Stimulated activated CD4-positive, alpha-beta T cell treated with anti-CD3 and anti-CD28 coated beads, TNF-alpha, amount 100 ng/mL, for 24 hours (primary cell): ENCODE measurements at places on chromosomes 7 and 10.

- no peak for DNase-seq
Observed at GRCh38 chr7:124457841-124458240, 307.8 kb downstream of the GPR37 start.

- no peak for DNase-seq
Observed at GRCh38 chr10:33783078-33783477, 448.6 kb upstream of the NRP1 start.

GRCh38 chr7:149546331-149546730 is 48.7 kb upstream of the ZNF746 start:
- no peak for DNase-seq

DNA sequence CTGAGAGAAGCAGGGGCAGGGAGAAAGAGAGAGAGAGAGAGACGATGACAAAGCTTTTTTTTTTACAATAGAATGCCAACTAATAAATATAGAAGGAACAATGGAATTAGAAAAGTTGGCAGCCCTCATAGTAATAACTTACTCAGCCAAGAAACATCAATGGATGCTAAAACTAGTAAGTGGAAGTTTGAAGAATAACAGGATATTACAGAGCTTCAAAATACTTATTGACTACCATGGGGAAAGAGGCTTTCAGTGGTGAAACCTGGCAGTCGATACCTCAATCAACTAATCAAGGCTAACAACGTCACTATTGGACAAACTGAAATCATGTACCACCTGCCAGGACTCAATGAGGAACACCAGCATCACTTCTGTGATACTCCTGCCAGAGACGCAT is 100.5 kb upstream of the LRRC4 start:
- DNase-seq: no peak

GRCh38 chr7:69657331-69657730 is 59.1 kb downstream of the AUTS2 start:
- no peak for DNase-seq

DNA sequence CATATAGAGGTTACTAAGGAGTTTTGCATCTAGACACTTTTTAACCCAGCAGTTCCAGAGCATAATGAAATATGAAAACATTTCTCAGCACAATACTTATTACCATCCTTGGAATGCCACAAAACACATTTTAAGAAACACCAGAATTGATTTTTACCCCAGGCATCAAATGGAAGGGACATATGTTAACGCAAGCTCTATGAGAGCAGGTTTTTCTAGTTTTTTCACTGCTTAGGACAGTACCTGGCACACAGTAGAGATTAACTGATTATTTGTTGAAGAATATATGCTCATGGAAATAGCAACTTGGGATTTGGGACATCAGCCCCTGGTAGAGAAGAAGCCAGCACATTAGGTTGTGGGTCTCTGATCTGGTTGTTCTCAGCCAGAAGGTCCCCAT is 67.0 kb upstream of the ARID5B start:
- DNase-seq: no peak

- no peak for DNase-seq
Observed at GRCh38 chr10:89653410-89653869, 8.4 kb upstream of the PANK1 start.

GRCh38 chr7:157789094-157789493 is 452.3 kb downstream of the DNAJB6 start:
- DNase-seq: no peak

DNA sequence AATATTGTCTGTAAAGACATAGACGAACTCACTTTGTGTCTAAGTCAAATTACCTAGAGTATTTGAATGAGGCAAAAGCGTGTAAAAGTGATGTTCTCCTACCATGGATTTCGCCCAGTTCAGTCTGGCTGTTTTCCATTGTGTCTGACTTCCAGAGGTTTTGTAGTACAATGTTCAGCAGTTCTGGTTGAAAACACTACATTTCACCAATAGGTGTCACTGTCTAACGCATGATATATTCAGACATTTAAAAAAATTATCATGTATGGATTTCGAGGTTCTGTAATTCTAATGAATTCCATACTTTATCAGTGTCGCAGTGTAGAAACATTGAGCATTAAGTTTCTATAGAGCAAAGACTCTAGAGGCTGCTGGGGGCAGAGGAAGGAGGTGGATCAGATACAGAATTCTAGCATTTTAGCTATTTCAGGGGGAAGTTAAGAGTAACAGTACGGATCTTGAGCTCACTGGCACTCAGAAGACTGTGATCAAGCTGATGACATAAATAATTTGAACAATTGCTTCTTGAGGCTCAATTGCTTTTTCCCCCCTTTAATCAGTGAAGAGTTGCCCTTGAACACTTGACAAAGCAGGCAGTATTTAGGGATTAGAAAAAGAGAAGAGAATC is 196.9 kb upstream of the RHOBTB1 start:
- no peak for DNase-seq

GRCh38 chr10:5507649-5508131 is 8.3 kb upstream of the CALML5 start:
- no peak for DNase-seq

GRCh38 chr10:99526861-99527504 is 5.8 kb upstream of the NKX2-3 start:
- DNase-seq: no peak

DNA sequence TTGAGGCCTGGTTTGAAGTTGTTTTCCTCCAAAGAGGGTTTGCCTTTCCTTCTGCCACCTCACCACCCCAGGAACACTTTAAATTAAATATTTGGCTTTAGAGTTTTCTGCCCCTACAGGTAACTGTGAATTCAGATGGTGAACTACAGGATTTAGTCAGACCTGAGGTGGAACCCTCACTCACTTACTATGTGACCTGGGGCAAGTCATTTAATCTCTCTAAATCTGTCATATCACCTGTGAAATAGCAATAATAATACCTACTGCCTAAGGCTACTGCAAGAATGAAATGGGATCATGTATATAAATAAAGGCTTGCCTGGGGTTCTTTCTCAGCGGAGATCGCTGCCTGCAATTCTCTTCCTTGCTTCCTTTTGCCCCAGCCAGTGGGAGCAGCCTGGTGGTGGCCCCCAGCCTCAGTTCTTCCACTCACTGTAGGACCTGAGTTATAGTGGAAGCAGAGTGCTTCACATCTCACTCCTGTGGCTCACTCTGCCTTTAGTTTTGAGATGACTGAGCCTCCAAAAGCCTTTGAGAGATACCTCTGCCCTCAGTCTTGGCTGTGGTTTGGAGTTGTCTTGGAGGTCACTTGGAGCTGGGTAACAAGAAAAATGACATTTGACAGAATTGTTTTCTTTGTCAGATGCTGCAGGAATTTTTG is 6.1 kb upstream of the ANKRD2 start:
- DNase-seq: no peak

DNA sequence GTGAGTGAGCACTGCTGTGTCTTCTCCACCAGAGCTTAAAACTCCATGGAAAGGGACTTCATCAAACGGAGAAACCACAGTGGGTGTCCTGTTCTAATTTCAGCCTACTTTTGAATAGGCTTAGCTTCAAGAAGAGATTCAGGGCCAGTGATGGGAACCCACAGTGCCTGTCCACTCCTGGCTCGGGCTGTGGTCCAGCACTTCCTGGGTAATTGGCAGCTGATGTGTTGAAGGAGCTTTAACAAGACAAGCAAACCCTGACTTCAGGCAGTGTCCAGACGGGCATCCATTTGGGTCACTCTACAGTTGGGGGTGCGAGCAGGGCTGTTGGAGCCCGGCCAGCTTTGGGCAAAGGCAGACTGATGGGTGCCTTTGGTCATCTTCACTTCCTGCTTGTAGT is 14.5 kb downstream of the VWC2 start:
- no peak for DNase-seq
